ENCODE measurements at places on chromosomes 2 and 18.

GRCh38 chr18:13305301-13305700 is 86.7 kb downstream of the LDLRAD4 start:
- no peak for DNase-seq

DNA sequence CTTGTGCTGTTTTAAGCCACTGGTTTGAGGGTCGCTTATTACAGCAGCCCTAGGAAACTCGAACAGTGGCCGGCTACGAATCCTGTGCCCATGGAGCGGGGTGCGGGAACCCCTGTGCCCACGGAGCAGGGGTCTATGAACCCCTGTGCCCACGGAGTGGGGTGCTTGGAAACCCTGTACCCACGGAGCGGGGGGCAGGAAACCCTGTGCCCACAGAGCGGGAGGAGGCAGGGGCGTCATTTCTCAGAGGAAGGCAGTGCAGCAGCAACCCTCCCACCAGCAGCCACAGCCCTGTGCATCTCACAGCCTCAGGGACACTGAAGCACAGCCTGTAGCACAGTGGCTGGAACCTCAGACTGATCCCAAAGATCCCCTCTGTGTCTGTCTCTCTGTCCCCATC is 34.2 kb upstream of the GPC1 start:
- peak; percentile 46 for DNase-seq

DNA sequence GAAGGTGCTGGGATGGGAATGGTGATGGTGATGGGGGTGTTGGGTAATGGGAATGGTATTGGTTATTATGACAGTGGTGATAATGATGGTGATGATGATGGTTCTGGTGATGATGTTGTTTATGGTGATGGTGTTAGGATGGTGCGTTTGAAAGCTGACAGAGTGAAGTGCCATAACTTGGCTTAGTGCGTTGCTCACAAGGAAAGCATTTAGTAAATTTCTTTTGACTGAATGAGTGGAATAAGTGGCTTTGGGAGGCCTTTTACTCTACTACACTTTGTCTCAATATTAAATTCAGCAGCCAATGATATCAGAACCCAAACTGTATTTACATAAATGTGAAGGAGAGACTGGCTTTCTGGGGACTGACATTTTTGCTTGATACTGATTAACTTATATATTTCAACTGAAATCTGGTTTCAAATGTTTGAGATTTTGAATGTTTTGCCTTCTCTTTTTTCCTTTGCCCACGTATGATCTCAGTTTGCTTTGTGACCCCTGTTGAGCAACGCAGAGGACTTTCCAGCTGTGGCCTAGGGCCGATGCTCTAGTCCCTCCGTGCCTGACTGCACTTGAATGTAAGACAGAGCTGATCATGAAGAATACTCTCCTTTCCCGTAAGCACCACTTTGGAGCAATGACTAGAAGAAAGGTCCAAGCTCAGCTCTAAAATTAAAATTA is 128.5 kb upstream of the SH3BP4 start:
- no peak for DNase-seq

- no peak for DNase-seq
Observed at GRCh38 chr2:120189189-120189588, 34.0 kb downstream of the TMEM185B start.

- DNase-seq, result no peak
Observed at GRCh38 chr2:113225263-113226259, 51.8 kb downstream of the PSD4 start.

GRCh38 chr2:30582521-30582920 is 135.5 kb downstream of the LCLAT1 start:
- no peak for DNase-seq

DNA sequence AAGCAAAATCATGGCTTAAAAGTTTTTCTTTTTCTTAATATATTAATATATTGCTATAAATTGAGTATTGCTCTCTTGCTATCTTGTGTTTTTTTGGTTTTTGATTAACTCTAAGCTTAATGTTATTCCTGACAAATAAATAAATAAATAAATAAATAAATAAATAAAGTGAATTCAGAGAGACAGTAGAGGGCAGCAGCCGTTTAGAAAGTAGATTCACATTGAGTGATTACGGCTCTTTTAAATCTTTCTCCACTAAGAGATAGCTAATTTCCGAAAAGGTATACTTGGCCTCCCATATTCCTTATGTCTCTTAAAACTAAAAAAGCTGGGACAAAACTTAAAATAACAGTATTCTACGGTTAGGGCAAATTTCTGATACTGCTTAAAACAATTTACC is 34.3 kb downstream of the MSH2 start:
- DNase-seq, result no peak

DNA sequence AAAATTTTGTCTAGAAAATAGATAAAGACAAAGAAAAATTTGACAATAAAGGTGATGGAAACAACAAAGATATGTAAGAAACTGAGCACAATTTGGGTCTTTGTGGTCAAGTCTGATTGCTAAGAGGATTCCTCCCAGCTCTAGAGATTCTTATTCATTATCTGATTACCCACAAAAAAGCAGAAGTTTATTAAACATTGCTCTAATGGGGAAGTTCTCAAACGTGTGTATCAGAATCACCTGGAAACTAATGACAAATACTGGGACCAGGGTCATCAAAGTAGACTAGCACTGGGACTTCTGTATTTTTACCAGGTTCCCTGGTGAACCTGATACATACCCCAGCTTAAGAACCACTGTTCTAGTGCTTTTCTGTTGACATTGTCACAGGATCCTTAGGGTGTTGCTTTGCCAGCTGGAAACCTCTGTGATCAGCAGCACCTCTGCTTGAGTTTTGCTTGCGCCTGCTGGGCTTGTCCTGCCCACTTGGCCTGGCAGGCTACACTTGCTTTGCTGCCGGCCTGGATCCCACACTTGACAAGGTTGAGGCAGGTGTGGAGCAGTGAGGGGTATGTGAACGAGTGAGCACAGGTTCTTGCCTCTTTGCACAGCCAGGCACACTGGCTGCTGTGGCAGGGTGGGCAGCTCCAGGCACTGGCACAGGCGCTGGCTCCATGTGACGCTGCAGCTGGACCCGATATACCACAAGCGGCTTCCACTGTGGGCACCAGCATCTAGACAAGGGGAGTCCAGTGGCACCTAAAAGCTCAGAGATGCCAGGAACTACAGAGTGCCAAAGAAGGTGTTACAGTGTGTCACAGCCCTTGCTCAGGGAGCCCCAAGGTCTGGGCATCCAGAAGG is 6.2 kb upstream of the GORASP2 start:
- no peak for DNase-seq

- no peak for DNase-seq
Observed at GRCh38 chr2:107001964-107002696, 116.2 kb upstream of the ST6GAL2 start.

DNA sequence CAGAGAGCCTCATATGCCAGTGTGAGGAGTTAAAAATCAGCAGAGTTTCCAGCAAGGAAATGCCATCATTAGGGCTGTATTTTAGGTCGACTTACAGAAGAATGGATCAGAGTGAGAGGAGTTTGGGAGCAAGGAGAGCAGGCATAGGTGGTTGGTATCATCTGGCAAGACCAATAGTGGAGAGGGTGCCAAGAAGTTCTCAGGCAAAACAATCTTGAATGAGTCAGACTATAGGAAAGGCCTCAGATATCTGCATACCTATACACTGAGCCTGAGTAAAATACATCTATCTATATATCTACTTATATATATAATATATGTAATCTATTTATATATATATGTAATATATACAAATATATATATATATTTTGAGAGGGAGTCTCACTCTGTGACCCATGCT is 57.3 kb downstream of the TMEFF2 start:
- no peak for DNase-seq

DNA sequence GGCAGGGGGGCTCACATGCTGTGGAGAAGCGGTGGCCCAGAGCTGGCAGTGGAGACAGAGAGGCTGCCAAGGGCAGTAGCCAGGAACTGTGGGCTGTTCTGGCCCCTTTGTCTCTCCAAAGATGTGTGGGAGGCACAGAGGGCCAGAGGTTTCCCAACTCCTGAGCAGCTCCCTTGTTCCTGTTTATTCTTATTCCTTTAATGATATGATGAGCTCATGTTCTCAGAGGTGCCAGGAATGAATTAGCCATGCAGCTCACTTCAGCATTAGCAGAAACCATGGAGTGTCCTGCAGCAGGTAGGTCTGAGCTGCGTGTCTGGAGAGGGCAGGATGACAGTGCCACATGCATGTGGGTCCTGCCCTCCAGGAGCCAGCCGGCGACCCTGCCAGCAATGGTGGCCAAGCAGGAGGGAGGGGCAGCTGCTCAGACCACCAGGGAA is 77.9 kb upstream of the FZD7 start:
- DNase-seq, result no peak

DNA sequence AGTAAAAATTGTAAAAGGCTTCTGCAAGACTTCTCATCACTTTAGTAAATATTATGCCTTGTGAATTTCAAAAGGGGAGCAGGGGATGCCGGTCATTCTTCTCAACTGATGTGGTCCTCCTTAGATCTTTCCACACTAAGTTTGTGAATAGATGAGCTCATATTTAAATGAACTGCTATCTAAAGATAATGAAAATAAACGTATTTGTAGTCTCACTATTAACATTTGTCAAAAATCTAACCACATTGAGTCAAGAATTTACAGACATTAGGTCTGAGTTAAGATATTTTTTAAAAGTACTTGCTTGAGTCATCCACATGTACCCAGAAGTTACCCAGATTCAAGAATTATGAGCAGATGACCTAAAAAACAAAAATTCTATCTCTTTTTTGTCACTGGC is 6.5 kb downstream of the PRPF40A start:
- DNase-seq, result no peak

DNA sequence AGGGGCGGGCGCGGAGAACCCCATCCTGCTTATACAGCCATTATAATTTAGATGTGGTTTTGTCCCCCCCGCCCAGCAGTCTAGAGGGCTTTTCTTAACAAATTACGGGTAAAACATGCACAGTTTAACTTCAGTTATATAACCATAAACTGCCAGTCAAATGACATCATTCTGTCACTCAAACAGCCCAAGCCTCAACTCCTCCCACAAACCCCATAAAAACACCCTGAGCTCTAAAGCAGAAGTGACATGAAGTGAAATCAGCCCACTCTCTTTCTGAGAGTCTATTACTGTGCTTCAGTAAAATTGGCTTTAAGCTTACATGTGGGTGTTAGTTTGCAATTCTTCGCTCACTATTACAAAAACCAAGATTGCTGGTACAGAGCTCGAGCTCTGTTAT is 705.1 kb upstream of the GCFC2 start:
- DNase-seq, result no peak

DNA sequence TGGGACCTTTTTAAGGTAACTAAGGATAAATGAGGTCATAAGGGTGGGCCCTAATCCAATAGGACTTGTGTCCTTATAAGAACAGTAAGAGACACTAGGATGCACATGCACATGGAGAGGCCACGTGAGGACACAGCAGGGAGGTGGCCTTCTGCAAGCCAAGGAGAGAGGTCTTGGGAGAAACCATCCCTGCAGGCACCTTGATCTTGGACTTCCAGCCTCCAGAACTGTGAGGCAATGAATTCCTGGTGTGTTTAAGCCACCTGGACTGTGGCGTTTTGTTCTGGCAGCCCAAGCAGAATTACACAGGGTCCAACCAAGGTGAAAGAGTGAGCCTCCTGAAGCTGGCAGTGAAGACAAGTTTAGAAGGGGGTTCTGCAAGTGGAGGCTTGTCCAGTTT is 89.6 kb upstream of the IL1R2 start:
- no peak for DNase-seq

DNA sequence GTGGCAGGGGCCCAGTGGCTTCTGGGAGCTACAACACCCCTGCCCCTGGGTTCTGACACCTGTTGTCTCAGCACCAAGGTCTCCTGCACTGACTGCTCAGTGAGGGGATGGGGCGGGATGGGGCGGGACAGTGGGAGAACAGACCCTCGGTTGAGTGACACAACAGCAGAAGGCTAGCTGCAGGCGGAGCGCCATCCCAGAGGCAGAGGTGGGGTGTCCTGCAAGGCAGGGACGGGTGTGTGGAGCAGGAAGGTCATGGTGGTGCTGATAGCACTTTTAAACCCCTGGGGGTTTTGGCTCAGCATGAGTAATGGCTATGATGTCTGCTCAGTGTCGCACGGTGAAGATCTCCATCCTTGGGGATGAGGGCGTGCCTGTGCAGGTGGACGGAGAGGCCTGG is 105.1 kb downstream of the DGKD start:
- no peak for DNase-seq

GRCh38 chr2:212495046-212495445 is 43.6 kb downstream of the ERBB4 start:
- no peak for DNase-seq

DNA sequence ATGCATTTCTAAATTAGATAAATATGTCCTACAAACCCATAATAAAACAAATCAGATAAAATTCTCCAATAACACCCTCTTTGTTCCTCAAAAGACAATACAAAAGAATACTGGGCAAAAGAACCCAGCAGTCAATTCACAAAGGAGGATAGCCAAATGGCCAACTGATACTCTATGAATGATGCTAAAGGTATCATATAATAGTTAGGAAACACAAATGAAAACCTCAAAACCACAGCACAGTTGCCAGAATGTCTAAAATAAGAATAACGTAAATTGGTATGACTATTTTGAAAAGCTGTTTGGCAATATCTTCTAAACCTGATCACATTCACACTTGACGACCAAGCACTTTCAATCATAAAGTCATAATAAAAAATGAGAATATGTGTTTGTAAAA is 315.4 kb downstream of the CDH7 start:
- DNase-seq, result no peak

GRCh38 chr2:170530284-170530745 is 184.8 kb upstream of the SP5 start:
- DNase-seq, result no peak

DNA sequence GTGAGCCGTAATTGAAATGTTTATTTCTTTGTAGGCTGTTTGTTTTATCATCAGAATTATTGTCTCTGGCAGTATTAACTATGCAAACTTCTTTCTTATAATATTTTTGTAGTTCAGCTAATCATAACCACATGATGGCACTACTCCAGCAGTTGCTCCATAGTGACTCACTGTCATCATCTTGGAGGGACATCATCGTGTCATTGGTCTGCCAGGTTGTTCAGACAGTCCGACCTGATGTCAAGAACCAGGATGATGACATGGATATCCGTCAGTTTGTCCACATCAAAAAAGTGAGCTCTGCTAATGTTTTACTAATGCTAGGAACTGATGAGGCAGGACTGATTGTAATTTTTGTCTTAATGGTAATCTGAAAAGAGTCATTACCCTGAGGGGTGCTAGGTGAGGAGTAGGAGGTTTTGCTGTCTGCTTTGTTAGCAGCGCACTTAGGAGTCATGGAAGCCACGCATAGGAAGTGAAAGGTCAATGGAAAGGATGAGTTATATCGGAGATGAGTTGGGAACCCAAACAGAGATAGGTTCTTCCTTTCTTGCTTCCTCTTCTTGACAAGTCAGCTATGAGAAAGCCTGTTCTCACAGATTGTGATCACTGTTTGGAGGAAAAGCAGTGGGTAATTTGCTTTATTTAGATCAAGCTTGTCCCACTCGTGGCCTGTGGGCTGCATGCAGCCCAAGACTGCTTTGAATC is 49.2 kb downstream of the PIKFYVE start:
- DNase-seq, result no peak

- no peak for DNase-seq
Observed at GRCh38 chr2:166593403-166593802, 99.4 kb upstream of the SCN7A start.

GRCh38 chr2:235716875-235717496 is 223.1 kb downstream of the AGAP1 start:
- DNase-seq, result no peak

- no peak for DNase-seq
Observed at GRCh38 chr2:193377789-193378188, 1183.1 kb upstream of the TMEFF2 start.

GRCh38 chr2:14137643-14138042 is 494.9 kb upstream of the LRATD1 start:
- DNase-seq, result no peak

GRCh38 chr18:13303756-13304364 is 85.3 kb downstream of the LDLRAD4 start:
- no peak for DNase-seq
